Caco-2 (cell line): ENCODE measurements at places on chromosomes 1 and 21.

DNA sequence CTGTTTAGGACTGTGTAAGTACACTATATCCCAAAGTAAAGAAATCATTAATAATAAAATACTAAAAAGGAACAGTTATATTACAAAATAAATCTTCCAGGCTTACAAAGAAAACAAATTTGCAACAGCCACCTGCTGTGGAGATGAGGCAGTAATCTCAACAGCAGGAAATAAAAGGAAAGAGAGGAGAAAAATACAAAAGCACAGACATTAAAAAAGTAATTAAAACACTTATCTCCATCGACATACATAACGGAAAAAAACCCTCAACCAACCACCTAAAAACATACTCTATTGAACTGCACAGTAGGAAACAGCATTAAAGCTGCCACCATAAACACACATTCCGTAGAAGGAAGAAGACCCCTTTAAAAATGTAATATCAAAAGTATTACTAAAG, 317.6 kb downstream of the DPYD start:
- DNase-seq, result no peak

GRCh38 chr1:173669491-173669941, at the start of gene ANKRD45:
ANKRD45 (minus strand) TSS chr1:173669851; CDS start chr1:173659418, 10,433 bp downstream.
- peak; percentile 38 for DNase-seq

DNA sequence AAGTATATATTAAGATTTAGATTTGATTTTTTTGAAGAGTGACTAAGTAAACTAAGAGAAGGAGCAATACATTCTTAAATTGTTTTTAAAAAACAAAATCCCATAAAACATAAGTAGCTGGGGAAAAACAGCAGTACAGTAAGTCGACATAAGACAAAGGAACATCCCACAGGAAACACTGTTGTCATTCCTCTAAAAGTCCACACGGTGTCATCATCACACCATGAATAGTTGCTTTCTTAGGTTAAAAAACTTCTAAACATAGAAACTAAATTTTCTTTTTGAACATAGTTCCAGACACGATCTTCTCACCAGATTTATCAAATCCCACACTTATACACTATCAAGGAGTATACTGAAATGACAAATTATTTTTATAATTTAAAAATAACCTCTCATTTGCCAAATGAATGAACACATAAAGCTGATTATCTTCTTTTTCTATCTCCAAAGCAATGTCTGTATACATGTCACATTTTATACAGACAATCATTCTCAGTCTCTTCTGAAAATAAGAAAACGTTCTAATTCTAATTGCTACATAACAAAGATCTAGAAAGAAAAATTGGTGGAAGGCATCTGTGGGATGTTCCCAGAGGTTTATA, 15.8 kb downstream of the ODF2L start:
- peak; percentile 4 for DNase-seq

GRCh38 chr1:84062496-84062895, 63.6 kb upstream of the TTLL7 start:
- DNase-seq, result no peak

- peak; percentile 26 for DNase-seq
Observed at GRCh38 chr1:157117527-157118057, 18.0 kb upstream of the ETV3L start.

GRCh38 chr1:107262467-107263286, 121.8 kb downstream of the NTNG1 start:
- no peak for DNase-seq

DNA sequence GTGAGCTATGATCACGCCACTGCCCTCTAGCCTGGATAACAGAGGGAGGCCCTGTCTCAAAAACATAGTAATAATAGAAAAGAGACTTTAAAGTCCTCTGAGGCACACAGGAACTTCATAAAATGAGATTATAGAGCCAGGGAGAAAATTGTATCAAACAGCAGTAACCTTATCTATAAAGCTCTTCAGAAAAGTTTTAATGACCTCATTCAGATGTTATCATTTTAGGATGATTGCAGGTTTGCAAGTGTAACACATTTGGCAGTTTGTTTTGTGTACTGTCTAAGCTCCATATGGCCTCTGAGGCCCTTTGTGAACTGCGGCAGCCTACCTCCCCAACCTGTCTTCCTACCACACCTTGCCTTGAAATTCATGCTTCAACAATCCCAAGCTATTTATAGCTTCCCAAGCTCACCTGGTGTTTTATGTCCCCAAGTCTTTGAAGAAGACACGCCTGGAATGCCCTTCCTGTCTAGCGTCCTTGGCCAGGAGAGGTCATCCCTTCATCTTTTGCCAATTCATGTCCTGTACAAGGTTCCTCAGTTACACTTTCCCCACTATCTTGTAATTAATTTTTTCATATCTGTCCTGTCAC, 8.5 kb upstream of the AKNAD1 start:
- peak; percentile 67 for DNase-seq

DNA sequence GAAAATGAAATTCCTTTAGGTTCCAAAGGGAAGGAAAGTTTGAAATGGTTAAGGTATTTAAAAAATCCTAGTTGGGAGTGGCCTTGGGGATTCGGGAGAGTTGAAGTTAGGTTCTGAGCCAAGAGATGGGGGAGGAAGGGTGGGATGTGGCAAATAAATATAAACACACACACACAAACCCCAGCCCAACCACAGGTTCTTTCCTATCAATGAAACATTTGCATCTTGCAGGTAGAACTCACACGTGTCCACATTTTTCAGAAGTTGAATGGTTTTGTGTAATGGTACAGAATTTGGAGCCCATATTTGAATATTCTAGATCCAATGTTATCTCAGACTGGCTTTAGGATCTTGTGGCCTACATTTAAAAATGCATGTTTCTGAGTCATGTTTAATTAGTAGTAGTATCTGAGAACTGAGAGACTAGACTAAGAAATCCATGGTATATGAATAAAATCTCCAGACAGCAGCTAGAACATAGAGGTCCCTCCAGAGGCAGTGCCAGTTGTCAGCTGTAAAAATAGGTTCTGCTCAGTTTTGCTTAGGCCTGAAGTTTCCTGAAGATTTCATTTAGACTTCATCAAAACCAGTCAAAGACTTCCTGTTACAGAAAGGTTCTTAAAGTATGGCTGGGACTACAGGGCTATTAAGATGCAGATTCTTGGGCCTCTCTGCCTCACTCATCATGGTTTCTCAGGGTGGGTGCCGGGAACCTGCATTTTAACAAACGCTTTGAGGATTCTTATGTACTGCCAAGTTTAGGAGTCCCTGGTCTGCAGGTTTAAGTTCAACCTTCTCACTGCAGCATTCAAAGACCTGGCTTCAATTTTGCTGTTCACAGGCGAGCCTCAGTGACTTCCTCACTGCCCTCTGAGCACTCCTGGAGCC, 21.3 kb downstream of the RUNX1 start:
- no peak for DNase-seq
